ENCODE measurements at places on chromosomes 13 and 19. TPM values are rescaled to one million over a fixed set of nuclear protein-coding genes. Genes with fewer than 3 reads are reported as not detected.

Gene PLPP2
- 0.05 TPM for total RNA-seq

Gene SLC5A5
- not detected for total RNA-seq

Gene CFAP97D2
- total RNA-seq: not detected

Gene ZNF613
- 4.9 TPM for total RNA-seq

Gene ZNF563
- 3.4 TPM for total RNA-seq

Gene KLK14
- total RNA-seq: not detected

Gene SULT2A1
- not detected for total RNA-seq

Gene ZNF470
- total RNA-seq: 2.1 TPM

Gene TNNT1
- total RNA-seq: 4,610 TPM

Gene FGF22
- 0.16 TPM for total RNA-seq

Gene OR7C1
- 0.05 TPM for total RNA-seq

Gene CEACAM7
- not detected for total RNA-seq

Gene CPAMD8
- total RNA-seq: not detected

GRCh38 chr13:49303533-49304252, 56.0 kb downstream of the CDADC1 start:
- no peak for DNase-seq

GRCh38 chr13:99062593-99062992, 84.7 kb upstream of the DOCK9 start:
- peak; percentile 75 for DNase-seq

DNA sequence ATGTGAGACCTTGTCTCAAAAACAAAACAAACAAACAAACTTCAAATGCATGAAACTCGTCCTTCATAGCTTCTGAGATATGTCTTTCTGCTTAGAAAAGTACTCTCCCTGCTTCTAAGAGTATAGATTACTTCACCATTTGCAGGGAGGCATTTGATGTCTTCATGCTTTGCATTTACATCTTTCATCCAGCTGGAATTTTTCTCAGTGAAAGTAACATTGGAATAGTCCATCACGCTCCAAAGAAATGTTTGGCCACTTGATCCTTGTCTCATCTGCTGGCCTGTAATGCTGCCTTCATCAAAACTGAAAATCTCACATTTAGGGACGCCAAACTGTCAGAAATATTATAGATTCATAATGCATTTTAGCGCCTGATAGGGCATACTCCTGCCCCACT, 19.2 kb downstream of the PNMA8A start:
- no peak for DNase-seq

DNA sequence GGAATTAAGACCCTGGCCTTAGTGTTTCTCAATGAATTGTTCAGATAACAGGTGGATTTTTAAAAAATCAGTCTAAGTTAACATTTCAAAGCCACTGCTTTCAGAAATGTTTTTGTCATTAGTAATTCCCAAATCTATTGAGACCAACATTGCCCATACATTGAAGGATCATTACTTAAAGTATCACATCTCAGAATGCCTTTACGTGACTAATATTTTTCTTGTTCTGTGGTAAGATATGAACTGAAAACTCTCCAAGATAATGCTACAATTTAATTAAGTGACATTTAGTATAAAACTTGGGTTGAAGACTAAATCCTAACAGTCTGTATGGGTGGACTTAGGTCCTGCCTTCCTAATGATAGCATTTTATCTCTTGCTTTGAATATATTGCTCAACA, 59.4 kb upstream of the POSTN start:
- no peak for DNase-seq

GRCh38 chr13:54029720-54030119, 1001.1 kb downstream of the OLFM4 start:
- no peak for DNase-seq

GRCh38 chr13:77892491-77892890, 26.1 kb downstream of the EDNRB start:
- no peak for DNase-seq

DNA sequence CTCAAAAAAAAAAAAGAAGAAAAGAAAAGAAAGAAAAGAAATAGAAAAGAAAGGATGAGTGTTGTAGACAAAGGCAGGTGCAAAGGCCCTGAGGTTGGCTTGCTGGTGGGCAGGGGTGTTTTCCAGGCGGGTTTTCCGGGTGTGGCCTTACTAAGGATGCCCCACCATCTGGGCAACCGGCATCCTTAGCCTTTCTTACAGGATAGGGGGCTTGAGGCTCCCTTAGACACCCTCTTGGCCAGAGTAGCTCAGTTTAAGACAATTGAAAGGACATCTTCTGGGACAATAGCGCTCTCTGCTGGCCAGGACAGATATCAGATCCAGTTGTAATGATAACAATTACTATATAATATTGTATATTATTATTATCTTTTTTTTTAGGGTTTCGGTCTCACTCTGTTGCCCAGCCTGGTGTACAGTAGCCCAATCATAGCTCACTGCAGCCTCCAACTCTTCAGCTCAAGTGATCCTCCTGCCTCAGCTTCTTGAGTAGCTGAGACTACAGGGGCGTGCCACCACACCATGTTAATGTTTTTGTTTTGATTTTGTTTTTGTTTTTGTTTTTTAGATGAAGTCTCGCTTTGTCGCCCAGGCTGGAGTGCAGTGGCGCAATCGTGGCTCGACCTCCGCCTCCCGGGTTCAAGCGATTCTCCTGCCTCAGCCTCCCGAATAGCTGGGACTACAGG, 1.4 kb upstream of the QTRT1 start:
- DNase-seq: peak; percentile 65

GRCh38 chr13:85148009-85148408, 651.2 kb downstream of the SLITRK6 start:
- DNase-seq: no peak

GRCh38 chr13:49840266-49840665, 47.8 kb upstream of the KPNA3 start:
- DNase-seq: no peak

GRCh38 chr13:49533591-49534269, 38.0 kb downstream of the PHF11 start:
- DNase-seq: no peak

DNA sequence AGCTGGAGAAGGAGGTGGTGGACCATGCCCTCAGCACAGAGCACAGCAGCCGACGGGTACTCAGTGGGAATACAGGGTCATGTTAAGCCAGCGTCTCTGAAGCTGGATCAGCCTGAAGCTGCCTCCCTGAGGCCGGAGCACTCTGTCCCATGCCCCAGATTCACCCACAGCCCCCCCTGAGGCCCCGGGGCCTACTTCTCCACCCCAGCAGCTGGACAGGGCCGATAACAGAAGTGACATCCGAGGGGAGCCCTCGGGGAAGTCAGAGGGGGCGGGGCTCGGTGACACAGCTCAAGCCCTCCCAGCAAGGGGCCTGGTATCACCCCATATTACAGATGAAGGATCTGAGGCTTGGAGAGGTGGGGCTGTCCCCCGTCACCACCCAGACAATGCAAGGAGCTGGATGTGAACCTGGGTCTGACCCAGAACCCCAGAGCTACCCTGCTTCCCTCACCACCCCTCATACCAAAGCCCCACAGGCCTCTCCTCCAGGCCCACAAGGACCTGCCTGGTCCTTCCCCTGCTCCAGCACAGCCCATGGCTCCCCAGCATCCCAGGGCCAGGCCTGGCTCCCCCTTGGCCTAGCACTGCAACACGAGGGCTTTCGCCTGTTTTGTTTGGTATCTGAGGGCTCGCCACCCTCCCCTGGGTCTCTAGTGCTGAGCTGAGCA, 5.7 kb downstream of the R3HDM4 start:
- DNase-seq: no peak

- no peak for DNase-seq
Observed at GRCh38 chr19:17835182-17836006, 12.4 kb downstream of the JAK3 start.

GRCh38 chr13:110576736-110577476, 15.4 kb upstream of the RAB20 start:
- no peak for DNase-seq

DNA sequence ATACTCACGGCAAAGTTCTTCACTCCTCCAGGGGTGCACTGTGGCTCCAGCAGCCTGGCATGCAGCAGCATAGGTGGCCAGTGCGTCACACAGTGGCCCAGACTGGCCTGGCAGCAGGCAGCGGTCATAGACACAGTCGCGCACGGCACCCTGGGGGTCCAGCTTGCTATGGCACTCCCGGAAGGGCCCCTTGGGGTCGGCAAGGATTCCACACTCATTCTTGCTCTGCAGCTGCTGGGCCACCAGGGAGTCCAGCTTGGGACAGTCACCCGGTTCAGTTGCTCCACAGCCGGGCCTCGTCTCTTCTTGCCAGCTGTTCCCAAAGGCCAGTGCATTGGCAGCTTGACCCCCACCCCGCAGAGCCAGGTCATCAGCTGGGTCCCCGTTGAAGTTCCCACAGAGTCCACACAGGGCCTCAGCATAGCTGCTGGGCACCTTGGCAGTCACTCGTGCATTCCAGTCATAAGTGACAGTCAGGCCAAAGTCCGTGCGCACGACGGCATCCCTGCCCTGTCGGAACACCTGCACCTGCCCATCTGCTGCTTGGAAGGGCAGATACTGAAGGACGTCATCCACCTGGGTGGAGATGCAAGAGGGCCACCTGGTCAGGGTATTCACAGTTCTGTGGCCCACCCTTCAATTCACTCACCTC, 20.6 kb downstream of the FCGBP start:
- DNase-seq: no peak

GRCh38 chr19:13985771-13986347, 20.3 kb downstream of the RFX1 start:
- DNase-seq: no peak

DNA sequence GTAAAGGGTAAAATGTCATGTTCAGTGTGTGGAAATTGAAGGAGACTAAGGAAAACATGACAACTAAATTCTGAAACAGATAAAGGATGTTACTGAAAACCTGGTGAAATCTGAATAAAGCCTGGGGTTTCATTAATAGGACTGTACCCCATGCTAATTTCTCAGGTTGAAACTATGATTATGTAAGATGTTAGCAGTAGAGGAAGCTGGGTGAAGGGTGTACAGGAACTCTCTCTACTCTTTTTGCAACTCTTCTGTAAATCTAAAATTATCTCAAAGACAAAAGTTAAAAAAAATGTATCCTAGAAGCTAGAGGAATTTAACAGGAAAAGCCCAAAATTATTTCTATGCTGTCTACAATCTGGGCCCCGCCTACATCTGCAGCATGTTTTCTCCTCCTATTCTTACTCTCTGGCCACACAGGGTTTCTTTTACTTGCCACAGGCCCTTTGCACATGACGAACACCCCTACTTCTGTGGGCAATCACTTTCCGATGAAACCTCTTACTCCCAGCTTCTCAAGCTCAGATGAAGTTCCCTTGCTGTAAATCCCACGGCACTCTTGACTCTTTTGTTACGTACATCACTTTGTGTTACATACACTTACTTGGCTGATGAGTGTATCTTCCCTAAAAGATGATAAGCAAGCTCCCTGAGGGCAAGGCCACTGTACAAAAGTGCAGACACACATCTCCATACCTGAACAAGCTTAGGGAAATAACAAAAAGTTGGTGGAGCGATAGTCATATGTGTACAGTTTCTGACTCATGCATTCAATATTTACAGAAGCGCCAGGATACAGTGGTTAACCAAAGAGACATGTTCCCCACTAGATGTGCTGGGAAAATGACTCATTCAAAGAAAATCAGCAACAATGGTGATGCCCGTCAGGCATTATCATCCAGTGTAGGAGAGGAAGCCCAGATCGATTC, 32.6 kb downstream of the RUBCNL start:
- DNase-seq: peak; percentile 92

DNA sequence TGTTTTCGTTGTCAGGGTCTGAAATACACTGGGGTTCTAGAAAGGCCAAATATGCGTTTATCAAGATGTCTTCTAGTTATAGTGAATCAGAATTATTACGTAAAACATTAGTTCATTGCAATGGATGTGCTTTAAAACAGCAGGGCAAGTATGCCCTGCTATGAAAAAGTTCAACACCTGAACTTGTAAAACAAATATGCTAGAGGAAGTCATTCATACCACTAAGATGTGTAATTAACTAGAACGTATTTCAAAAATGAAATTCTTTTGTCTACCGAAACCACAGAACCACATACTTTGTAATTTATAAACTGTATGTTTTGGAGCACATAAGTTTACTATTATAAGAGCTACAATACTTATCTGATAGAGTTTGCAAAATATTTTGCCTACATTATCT, 266.2 kb downstream of the KCTD12 start:
- DNase-seq: no peak

GRCh38 chr19:3852614-3853254, 16.1 kb downstream of the ZFR2 start:
- peak; percentile 87 for DNase-seq

- peak; percentile 82 for DNase-seq
Observed at GRCh38 chr19:14517840-14518505, at the start of gene DNAJB1. DNAJB1 (minus strand) TSS chr19:14518397; CDS start chr19:14518349, 48 bp downstream.

- peak; percentile 63 for DNase-seq
Observed at GRCh38 chr19:53511933-53512374, 26.0 kb upstream of the ZNF331 start.

GRCh38 chr19:17302391-17303166, 646 bp downstream of the ABHD8 start:
- DNase-seq: no peak

DNA sequence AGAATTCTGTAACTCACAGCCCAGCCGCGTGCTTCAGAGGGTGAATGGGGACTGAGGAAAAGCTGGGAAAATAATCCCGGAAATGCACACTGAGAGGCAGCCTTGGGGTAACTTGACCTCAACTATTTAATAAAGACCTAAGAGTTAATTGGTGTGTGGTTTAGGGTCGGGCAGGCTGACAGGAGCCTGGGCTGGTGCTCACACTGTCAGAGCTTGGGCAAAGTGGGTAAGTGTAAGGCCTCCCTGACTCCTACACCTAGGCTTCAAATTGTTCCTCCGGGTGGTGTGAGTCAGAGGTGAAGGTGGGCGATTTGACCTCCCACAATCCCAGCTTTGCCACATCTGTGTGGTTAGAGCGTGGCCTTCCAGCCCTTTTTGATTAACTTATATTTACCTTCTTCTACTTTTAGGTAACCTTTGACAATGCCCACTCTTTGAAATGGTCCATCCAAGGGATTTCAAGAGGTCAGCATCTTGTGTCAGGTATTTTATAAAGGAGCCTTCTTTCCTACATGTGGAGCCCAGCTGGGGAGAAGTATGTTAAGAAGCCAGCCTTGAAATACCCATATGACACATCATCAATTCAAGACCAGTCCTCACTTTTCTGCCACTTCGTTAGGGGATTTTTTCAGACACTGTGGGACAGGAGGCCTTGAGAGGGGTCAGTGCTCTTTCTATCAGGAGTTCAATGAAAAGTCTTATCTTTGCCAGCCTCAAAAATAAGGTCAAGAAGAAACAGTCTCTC, 114.2 kb downstream of the NUFIP1 start:
- DNase-seq: no peak

Data from myocyte (in vitro differentiated cells).